ENCODE measurements at places on chromosomes 11 and 22. TPM values are rescaled to one million over a fixed set of nuclear protein-coding genes. Genes with fewer than 3 reads are reported as not detected.

DNA sequence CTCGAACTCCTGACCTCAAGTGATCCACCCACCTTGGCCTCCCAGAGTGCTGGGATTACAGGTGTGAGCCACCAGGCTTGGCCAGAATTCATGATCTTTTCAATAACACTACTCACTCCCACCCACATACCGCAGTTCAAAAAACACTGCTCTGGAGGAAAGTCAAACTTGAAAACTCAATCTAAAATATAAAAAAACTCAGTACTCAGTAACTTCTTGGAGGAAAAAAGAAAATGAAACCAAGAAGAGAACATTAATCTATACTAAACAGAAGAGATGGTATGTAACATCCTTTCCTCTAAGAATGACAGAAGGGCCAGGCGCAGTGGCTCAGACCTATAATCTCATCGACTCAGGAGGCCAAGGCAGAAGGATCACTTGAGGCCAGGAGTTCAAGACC is 58.3 kb downstream of the MRTFA start:
- no peak for DNase-seq

DNA sequence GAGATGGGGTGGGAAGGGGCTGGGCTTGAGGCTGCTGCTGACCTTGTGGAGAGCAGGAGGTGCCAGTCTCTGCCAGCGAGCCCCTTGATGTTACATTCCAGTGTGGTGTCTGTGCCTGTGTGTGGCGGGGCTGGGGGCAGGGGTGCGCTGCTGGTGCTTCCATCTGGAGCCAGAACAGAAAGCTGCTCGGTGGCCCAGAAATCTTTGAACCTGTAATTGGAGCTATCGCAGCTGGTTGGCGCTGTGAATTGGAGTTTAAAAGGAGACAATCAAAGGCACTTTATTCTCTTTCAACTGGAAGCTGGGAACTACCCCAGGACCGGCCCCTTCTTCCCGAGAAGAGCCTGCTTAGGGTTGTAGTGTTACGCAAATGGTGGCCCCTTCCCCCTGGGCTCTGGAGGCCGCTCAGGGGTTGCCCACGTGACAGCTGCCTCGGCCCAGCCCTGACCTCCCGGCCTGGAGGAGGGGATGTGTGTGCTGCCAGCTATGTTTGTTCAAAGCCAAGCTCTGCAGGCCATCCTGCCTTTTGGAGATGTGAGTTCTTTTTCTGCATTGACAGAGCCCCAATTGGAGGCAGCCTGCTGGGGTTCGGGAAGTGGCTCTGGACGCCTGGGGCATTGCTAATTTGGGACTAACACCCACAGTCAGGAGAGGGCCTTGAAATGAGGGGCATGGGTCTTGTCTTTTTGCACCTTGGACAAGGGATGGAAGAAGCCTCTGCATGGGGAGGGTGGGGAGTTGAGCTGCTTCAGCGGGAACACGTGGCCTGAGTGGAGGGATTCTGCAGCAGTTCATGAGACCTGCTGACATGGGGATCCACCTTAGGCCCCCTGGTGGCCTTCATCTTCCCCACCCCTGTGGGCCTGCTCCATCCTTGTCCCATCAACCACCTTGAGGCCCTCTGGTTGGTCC is 14.0 kb upstream of the ARSA start:
- DNase-seq: peak; percentile 79

- DNase-seq: no peak
These were observed 26.3 kb upstream of the ISX start for GRCh38 chr22:35039625-35040024.

- peak; percentile 74 for DNase-seq
These were observed 157.0 kb upstream of the TIMP3 start for GRCh38 chr22:32644252-32645100.

- DNase-seq: no peak
These were observed 124.4 kb downstream of the CTTN start for GRCh38 chr11:70522593-70523311.

GRCh38 chr11:83862691-83863090 is 576.5 kb upstream of the CCDC90B start:
- DNase-seq: no peak

DNA sequence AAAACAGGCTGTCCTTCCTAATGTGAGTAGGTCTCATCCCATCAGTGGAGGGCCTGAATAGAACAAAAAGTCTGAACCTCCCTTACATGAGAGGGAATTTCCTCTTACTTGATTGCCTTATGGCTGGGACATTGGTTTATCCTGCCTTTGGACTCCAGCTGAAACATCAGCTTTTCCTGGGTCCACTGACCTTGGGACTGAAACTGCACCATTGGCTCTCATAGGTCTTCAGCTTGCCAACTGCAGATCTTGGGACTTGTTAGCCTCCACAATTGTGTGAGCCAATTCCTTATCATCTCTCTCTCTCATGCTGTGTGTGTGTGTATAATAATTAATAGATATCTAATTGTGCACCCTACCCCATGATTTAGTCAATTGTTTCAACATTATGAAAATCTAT is 375.3 kb upstream of the DDI1 start:
- DNase-seq: no peak

DNA sequence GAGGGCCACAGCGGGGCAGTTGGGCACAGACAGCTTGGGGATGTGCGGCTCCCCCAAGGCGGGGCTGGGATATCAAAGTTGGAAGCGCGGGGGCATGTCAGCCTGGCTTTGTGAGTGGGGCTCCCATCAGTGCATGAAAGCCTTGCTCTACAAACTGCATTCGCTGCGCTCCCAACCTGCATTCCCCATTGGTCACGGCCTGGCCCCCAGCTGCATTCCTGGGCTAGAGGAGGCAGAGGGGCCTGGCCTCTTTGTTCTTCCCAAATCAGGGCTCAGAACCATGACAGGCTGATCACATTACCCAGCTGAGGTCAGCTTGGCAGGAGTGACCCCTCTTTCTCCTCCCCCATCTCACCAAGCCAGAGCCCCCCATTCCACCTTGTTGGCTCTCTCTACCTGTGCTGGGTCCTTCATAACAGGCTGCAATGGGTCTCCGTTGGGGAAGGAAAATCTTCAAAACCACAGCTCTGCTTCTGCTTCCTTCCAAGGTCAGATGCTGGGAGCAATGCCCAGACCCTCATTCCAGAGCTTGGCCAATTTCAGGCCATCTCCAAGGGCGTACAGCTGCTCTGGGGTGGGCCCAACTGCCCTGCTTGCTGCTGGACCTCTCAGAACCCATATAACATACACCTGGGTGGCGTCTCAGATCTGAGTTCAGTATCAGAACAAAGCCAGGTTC is 38.7 kb upstream of the CDON start:
- no peak for DNase-seq

- no peak for DNase-seq
These were observed 98.4 kb upstream of the OR9G4 start for GRCh38 chr11:56846631-56847576.

GRCh38 chr11:120819437-120820365 is 204.2 kb upstream of the TBCEL start:
- DNase-seq: no peak

GRCh38 chr11:47186076-47186699 is at the start of gene PACSIN3:
TSS of gene PACSIN3 (minus strand) at chr11:47186434. CDS start at chr11:47182727, 3,707 bp downstream.
- DNase-seq: peak; percentile 61

- no peak for DNase-seq
These were observed 146.2 kb downstream of the ST3GAL4 start for GRCh38 chr11:126501641-126502040.

DNA sequence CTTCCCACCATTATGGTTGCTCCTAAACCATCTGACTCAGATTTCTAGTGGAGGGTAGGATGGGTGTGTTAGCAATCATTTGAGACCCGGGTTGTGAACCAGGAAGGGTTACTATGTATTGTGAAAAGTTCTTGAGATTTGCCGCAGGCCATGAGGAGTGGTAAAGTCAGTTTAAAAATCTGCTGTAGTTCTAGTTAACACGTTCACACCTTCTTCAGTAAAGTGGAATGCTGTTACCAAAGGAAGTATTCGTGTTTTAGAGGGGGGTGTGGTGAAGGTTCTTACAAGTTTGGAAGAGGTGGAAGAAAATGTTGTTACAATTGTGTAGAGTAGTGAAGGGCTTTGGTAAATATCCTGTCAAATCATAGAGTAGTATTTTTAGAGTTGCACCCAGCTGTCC is 2.6 kb downstream of the MTMR3 start:
- DNase-seq: no peak

GRCh38 chr11:78310500-78310909 is 107.1 kb downstream of the GAB2 start:
- DNase-seq: peak; percentile 56

DNA sequence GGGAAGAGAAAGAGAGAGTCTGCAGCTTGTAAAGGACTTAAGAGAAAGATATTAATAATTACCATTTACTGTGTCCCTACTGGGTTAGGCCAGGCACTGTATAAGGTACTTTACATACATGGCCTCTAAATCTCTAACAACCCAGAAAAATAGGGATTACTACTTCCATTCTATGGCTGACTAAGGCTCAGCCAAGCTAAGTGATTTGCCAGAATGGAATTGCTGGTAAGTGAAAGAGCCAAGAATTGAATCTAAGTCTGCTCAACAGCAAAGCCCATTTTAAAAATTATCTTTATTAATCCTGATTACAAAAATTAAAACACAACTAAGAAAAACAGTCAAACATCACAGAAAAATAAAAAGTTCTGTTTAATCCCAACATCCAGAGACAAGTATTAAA is 21.4 kb downstream of the XRRA1 start:
- no peak for DNase-seq

- DNase-seq: no peak
These were observed 6.9 kb upstream of the GAL start for GRCh38 chr11:68677432-68677831.

DNA sequence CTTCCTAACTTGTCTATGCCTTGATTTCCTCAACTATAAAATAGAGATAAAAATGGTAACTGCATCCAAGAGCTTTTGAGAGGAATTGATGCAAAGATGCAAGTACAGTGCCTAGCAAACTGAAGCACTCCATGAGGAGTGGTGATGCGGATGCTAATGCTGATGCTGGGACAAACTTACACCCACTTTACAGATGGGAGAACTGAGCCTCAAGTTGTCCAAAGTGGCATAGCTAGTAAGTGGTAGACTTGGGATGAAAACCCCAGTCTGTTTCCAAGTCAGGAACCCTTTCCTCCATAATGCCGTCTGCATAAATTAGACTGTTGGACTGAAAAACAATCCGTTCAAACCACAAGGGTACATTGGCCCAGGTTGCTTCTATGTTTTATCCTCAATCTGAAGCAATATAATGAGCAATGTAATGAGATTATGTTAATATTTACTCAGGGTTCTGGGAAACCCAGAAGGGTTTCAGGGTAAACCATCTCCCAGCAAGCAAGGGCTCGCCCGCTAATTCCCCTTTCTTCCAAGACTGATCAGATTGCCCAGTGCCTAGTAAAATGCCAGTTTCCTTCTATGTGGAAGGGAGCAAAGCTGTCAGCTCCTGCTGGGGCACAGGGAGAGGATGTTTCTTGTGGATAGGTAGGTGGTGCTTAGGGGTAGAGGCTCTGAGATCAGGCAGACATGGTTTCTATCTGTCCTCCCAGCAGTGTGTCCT is 10.4 kb upstream of the EHF start:
- DNase-seq: no peak

Gene DDI1
- not detected for polyA plus RNA-seq

Gene APOBEC3C
- polyA plus RNA-seq: 26.8 TPM

Gene GDPD4
- not detected for polyA plus RNA-seq

Gene CHST1
- polyA plus RNA-seq: 5.0 TPM
